ENCODE measurements at places on chromosomes 4 and X.

DNA sequence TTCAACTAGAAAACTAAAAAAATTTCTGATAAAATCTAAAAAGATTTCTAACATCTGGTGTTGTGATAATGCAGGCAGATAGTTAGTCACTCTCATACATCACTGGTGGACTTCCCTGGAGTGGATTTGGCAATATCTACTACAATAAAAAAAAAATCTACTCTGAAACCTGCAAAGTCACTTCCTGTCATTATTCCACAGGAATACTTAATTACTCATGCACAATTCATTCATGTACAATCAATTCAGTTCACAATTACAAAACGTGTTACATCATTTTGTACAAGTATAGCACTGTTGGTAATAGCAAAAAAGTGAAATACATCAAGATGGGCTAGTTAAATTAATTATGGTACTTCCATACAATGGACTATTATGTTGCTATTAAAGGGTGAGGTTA lies 16.5 kb upstream of the RHOH start:
- no peak overlapping the region for H3K4me3 ChIP-seq
- no peaks in the 10 kb centered on the region for H3K27me3 ChIP-seq
- no peak for DNase-seq
- H3K36me3 ChIP-seq = no peaks in the 10 kb centered on the region
- no peaks in the 10 kb centered on the region for H3K4me1 ChIP-seq
- no peak overlapping the region for H3K27ac ChIP-seq

DNA sequence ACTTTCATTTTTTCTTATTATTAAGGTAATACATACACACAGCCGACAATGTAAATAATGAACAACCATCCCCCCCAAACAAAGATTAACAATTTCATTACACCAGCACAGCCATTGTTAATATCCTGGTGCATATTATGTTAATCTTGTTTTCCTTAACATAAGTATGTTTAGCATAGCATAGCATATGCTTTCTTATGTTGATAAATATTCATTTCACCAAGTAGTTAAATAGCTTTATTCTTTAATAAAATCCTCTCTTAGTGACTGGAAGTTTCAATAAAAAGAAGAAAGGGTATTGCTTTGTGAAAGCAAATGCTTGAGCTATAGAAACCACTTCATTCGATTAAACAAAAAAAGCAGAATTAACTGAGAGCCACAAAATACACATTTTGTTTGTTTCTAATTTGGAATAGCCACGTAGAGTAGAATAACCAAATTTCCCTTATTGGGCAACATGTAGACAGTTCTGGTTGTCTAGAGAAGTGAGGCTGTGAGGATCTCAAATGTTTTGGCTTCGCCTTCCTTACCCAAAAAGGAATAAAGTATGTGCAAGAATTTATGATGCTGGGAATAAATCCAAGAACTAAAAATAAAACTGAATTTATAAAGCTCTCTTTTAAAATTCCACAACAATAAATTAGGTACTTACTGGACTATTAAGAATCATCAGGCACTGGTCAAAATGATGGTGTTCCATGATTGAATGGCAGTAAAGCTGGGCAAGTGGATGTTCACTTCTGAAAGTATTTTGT lies 118.0 kb downstream of the PDE5A start:
- no peaks in the 10 kb centered on the region for H3K27me3 ChIP-seq
- peaks cover 8% of the 10 kb centered on the region for H3K36me3 ChIP-seq
- H3K4me1 ChIP-seq = peaks cover 7% of the 10 kb centered on the region
- no peak overlapping the region for H3K4me3 ChIP-seq
- H3K27ac ChIP-seq = no peak overlapping the region
- no peak for DNase-seq

GRCh38 chr4:40196272-40196671 lies 559 bp upstream of the RHOH start:
- no peak overlapping the region for H3K4me3 ChIP-seq
- H3K27me3 ChIP-seq = no peaks in the 10 kb centered on the region

DNA sequence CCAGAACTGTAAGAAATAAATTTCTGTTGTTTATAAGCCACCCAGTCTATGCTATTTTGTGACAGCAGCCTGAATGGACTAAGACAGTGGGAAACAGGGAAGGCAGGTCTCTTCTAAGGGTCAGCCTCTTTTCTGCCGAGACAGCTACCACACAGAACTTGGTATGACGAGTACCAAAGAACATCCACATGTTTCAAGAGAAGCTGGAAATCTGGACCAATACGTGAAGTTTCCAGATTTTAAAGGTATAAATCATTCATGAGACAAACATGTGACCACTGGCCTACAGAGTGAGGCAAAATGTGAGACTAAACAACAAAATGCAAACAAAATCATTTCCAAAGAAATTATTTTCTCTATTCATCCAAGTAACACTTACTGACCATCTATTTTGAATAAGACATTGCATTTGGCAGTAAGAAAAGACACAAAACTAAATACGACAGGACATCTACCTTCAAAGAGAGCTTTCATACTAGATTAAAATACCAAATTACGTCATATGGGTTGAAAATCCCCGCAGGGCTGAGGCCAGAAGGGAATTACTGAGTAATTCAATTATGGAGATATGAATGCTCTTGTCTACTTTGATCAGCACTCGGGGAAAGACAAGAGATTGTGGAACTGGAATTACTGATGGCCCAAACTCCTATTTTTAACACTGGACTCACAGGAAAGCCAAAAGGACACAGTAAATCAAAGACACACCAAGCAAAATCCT lies 7.2 kb downstream of the SCARB2 start:
- no peak overlapping the region for H3K4me3 ChIP-seq
- no peak overlapping the region for H3K27ac ChIP-seq
- peaks cover 6% of the 10 kb centered on the region for H3K4me1 ChIP-seq
- no peak for DNase-seq
- H3K27me3 ChIP-seq = no peaks in the 10 kb centered on the region

- no peak for DNase-seq
- H3K27me3 ChIP-seq = no peaks in the 10 kb centered on the region
- no peaks in the 10 kb centered on the region for H3K36me3 ChIP-seq
- no peaks in the 10 kb centered on the region for H3K4me1 ChIP-seq
Measured at GRCh38 chrX:69987691-69988090, 62.0 kb downstream of the AWAT2 start.

- no peaks in the 10 kb centered on the region for H3K36me3 ChIP-seq
- no peaks in the 10 kb centered on the region for H3K4me1 ChIP-seq
- DNase-seq = no peak
- H3K27ac ChIP-seq = no peak overlapping the region
- no peak overlapping the region for H3K4me3 ChIP-seq
- H3K27me3 ChIP-seq = no peaks in the 10 kb centered on the region
Measured at GRCh38 chr4:85571008-85571407, 96.1 kb downstream of the ARHGAP24 start.

DNA sequence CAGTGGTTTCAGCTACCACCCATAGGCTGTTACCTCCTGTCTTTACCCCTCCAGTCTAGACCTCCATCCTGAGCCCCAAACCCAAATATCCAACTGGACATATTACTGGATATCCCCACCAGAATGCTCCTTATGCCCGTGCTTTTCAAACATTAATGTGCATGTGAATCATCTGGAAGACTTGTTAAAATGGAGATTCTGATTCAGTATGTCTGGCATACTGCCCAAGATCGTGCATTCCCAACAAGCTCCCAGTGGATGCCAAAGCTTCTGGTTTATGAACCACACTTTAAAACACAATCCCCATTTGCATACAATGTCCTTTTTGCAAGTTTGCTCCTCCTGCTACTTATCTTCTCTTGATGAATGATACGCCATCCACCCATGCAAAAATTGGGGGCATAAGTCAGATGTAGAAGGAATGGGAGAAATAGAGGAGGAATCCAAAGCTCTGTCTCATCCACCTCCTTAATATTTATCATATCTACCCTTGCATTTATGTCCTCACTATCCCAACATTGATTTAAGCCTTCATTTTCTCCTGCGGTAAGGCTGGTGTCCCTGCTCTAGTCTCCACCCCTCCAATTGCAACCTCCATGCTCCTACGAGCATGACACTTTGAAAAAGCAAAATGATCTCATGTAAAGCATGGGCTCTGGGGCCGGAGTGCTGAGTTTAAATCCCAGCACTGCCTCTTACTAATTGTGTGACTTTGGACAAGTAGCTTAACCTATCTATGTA lies 7.4 kb upstream of the PGRMC1 start:
- no peak overlapping the region for H3K27ac ChIP-seq
- no peak overlapping the region for H3K4me3 ChIP-seq
- no peak for DNase-seq
- no peaks in the 10 kb centered on the region for H3K27me3 ChIP-seq
- no peaks in the 10 kb centered on the region for H3K4me1 ChIP-seq

DNA sequence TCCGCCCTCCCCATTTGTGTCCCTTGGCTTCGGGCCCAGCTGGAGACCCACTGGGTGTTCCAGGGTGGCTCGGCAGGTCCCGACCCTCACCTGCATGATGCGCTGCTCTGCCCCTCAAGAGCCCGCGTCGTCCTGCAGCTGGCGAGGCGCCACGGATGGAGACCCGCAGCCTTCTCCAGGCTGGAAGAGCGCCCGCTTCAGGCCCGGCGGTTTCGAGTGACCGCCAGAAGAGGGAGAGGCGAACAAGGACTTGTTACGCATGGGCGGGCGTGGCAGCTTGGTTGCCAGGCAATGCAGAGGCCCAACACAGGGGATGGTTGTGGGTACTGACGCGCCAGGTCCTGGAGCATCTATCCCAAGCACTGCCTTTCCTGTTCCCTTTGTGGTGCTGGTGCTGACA lies at the start of gene PDCL2:
TSS of gene PDCL2 (minus strand) at position 232 of the 400 bp plus-strand sequence. CDS start at position 96, 136 bp downstream.
- no peak for DNase-seq
- H3K27me3 ChIP-seq = no peaks in the 10 kb centered on the region
- no peaks in the 10 kb centered on the region for H3K4me1 ChIP-seq
- no peak within 1 kb of the TSS for H3K4me3 ChIP-seq
- H3K27ac ChIP-seq = no peak within 1 kb of the TSS
- H3K36me3 ChIP-seq = no peaks in the 10 kb centered on the region

DNA sequence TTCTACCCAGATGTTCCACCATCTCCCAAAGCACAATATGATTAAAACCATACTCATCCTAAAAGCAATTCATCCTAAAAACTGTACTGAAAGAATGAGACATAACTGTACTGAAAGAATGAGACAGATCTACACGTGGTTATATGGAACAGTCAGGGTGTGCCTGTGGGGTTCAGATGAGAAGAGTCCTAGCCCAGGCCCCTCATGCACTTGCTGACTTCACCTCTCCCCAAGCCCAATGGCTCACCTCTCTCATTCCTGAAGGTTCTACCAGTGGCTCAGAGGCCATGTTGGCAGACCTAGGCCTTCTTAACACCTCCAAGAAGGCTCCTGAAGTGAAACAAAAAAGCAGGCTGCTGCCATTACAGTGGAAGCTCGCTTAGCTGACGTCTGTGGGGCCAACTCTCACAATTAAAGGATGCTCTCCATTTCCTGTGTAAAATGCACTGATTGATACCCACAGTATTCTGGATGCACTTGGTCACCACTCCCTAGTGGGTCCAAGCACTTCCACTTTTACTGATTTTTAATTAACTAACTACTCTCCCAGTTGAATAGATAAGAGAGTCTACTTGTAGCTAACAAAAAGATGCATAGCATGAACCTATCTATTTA lies 3.8 kb downstream of the PLAC1 start:
- H3K27ac ChIP-seq = no peak overlapping the region
- no peaks in the 10 kb centered on the region for H3K27me3 ChIP-seq
- no peak for DNase-seq
- H3K36me3 ChIP-seq = no peaks in the 10 kb centered on the region

DNA sequence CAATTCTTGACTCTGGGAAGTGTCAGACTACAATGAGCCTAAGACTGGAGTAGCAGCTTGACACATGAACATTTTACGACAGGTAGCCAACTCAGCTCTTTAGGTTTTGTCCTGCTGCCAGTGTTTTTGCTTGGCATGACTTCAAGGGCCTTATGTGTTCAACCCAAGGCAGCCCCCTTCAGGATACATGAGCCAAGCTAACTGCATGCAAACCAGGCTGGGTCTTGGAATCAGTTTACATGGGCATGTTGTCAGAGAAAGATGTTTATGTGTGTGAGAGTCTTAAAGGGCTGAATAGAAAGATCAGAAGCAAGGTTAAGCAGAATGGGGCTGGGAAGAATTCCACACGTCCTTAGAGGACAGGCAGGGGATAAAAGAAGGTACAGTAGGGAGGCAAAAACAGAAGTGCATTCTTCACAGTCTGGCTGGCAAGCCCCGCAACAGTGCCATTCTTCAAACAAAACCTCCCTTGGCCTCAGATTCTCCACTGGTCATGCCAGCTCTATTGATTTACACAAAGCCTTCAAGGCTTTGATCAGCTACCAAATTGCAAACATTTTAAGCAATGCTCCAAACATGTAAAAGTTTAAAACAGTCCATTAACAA lies 97.3 kb downstream of the NKX6-1 start:
- no peak overlapping the region for H3K27ac ChIP-seq
- no peak overlapping the region for H3K4me3 ChIP-seq
- no peaks in the 10 kb centered on the region for H3K27me3 ChIP-seq
- no peaks in the 10 kb centered on the region for H3K4me1 ChIP-seq

DNA sequence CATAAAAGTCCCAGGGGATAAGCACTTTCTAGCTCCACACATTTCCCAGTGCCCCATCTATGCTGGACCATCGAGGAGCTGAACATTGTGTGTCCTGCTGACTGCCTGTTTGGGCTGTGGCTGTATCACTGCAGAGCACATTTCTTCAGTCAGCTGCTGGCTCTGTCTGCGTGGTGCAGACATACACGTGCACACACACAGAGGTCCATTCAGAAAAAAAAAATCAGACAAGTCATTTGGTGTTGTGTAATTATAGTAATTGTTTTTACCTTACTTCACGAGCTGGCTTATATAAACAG lies 1.1 kb upstream of the PDLIM3 start:
- no peaks in the 10 kb centered on the region for H3K36me3 ChIP-seq
- no peaks in the 10 kb centered on the region for H3K4me1 ChIP-seq
- no peaks in the 10 kb centered on the region for H3K27me3 ChIP-seq
- H3K27ac ChIP-seq = peak overlapping the region; percentile 93
- peak overlapping the region; percentile 91 for H3K4me3 ChIP-seq

GRCh38 chr4:100284129-100284880 lies 94.0 kb upstream of the DDIT4L start:
- DNase-seq = no peak
- H3K27ac ChIP-seq = no peak overlapping the region
- H3K36me3 ChIP-seq = no peaks in the 10 kb centered on the region
- no peaks in the 10 kb centered on the region for H3K4me1 ChIP-seq

- H3K36me3 ChIP-seq = no peaks in the 10 kb centered on the region
- no peaks in the 10 kb centered on the region for H3K27me3 ChIP-seq
- H3K27ac ChIP-seq = no peak overlapping the region
- peak overlapping the region; percentile 76 for H3K4me3 ChIP-seq
- DNase-seq = peak; percentile 47
Measured at GRCh38 chr4:1246901-1247863, 1.7 kb downstream of the CTBP1 start.

DNA sequence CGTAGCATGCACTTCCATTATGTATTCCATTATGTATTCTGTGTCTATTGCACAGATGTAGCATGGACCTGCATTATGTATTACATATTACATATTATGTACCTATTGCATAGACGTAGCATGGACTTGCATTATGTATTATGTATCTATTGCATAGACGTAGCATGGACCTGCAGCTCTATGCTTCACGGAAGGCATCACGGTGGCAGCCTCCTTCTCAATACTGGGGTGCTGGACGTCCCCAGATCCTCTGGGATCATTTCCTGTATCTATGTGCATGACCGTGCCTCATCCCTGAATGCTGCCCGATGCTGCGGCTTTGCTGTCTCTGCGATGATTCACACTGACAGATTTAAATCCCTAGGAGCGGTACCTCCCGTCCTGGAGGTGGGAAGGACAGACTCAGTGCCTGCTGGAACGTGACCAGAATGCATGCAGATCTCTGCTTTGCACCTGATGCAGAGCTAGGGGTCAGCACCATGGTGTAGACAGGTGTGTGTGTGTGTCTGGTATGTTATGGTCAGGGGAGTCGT lies 317.5 kb downstream of the DHRSX start:
- H3K27ac ChIP-seq = no peak overlapping the region
- no peaks in the 10 kb centered on the region for H3K36me3 ChIP-seq
- H3K4me1 ChIP-seq = no peaks in the 10 kb centered on the region
- no peak overlapping the region for H3K4me3 ChIP-seq
- DNase-seq = no peak

Measured in aorta (tissue), 5 donors.